ENCODE measurements at places on chromosomes 11 and 22. TPM values are rescaled to one million over a fixed set of nuclear protein-coding genes. Genes with fewer than 3 reads are reported as not detected.

DNA sequence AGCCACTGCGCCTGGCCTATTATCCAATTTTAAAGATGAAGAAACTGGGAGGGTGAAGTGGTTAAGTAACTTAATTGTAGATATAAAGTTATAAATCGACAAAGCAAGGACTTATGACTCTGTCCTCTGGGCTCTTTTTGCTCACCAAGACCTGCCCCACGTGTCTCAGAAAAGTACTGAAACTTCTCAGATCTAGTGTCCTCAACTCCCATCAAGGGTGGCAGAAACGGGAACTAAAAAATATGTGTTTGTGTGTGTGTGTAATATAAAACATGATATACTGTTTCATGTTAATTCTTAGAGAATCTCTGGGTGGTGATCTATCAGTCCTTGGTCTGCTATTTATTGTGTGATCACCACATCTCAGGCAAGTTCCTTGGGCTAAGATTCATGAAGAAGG, 104.9 kb downstream of the GAB2 start:
- no peak for DNase-seq

DNA sequence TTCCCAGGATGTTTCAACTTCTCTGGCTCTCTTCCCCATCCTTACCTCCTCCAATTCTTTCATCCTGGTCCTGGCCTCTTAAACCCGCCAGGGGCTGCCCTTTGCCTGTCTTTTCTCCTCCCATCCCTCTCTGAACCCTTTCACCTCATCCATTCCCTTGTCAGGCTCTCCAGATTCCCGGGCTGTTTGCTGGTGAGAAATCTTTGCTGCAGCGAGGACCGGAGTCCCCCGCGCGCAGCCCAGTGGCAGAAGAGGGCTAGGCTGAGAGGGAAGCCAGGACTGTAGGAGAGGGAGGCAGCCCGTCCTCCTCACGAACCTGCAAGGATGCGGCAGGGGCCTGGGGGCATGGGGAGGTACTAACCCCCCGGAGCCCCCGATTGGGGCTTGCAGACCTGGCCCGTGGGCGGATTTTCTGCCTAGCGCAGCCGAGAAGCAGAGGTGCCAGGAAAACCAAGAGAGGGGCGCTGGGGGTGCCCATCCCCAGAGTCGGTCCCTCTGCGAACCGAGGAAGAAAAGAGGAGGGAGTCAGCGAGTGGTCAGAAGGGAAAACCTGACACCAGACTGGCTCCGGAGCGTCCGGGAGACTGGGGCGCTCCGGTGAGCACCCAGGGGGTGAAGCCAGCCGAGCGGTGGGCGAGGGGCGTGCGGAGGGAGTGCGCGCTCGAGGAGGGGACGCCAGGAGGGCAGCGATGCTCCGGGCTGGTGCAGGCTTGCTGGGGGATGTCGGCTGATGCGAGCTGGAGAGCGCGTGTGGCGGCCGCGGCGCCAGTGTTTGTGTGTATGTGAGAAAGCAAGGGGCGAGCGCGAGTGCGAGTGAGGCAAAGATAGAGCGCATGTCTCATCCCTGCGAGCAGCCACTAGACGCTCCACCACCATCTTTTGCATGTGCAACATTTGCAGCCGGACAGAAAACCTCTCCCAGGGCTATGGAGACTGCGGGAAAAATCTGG, at the start of gene GRIA4:
Gene GRIA4 (plus strand): TSS at position 242 of the 950 bp plus-strand sequence. CDS start 925 bp downstream, outside the sequence.
- no peak for DNase-seq

DNA sequence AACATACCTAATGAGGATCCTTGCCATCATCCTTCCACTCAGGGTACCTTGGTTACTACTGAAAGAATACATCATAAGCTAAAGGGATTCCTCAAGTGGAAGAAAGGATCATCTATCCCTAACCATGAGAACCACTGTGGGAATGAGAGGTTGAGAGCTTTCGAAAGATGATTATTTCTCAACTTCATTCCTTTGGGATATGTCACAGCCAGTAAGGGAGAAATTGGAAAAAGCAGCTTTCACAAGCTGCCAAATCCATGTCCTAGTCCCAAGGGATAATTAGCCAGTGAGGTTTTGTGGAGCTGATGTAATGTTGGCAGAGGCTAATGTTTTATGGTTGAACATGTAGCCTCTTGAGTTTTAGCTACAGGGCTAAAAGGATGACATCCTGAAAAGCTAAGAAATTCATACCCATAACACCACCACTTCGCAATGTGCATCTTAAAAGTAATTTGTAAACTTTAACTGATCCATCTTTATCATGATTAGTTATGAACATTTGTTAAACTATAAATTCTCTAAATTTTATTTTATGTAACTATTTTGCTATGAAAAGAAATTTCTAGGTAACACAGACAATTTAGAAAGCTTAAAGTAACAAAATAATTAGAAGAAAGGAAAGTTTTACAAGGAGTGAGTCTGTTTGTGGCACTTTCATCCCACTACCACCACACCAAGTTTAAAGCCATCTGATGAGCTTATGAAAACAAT, 123.9 kb downstream of the MRTFA start:
- no peak for DNase-seq

- DNase-seq = no peak
Observed at GRCh38 chr11:82505379-82505778, 228.3 kb downstream of the FAM181B start.

DNA sequence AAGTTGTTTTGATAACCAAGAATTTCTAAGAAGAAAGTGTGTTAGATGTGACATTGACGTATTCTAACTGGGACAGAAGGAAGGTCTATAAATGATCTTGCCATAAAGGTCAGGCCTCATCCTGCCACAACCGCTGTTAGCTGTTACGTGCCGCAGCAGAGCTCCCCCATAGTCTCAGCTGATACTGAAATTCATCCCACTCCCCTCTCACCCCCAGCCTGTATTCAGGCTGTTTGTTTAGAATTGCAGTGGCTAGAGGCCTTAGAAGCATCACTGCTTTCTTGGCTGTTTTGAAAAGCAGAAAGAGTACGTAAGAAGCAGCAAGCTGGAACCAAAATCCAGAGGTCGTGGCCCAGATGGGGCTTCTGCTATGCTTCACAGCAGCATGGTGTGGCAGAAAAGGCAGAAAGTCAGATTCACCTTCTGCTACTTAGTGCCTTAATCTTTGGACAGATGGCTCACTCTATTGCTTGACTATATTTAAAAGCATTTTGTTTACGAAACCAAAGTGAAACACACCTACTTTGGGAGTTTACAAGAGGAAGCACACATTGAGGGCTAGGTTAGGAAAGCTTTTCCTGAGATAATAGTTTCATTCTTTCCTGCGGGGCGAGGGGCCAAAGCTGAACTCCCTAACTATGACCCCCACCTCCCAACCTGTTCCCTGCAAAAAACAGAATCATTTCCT, 950 bp upstream of the LAYN start:
- no peak for DNase-seq

SLC5A1 gene
- total RNA-seq = not detected

- DNase-seq = no peak
Observed at GRCh38 chr11:70574725-70575347, 176.5 kb downstream of the CTTN start.

DNA sequence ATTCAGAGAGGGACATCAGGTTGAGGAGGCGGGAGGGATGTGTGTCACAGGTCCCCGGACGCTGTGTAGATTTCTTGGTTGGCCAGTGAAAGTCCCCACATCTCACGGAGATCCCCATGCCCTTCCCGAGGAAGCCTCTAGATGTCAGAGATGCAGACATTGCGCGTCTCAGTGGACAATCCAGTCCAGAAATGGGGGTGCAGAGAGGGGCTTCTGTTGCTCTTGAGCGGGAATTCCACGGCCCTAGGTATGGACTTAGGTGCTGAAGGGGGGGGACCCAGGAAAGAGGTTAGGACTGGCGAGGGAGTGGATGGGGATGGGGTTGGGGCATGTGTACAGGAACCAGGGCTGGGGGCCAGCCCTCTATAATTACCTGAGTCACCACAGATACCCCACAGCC, 7.0 kb downstream of the THY1 start:
- DNase-seq = no peak

DNA sequence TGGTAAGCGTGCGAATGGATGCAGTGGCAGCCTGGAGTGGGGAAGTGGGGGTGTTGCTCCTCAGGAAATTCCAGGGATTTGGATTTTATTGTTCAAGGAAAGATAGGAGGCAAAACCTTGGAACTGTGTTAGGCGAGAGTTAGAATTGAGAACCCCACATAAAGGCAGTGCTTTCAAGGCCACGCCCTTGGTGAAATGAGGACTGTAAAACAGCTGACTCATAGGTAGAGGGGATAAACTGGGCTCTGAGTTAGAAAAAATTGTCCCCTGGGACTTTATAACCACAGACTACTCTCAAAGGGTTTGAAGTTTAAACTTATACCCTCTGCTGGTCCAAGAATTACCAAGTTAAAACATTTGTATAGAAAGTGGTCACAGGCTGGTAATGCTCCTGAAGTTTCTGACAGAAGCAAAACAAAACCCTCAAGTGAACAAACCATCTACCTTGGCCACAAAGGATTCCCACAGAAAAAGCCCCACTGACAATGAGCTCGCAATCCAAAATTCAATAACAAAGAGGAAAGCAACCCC, 250.3 kb upstream of the TBCEL start:
- no peak for DNase-seq

GRCh38 chr11:126739499-126740145, 260.9 kb downstream of the KIRREL3 start:
- DNase-seq = no peak

- no peak for DNase-seq
Observed at GRCh38 chr11:125833016-125833415, at the start of gene PATE4. Gene PATE4 (plus strand): TSS chr11:125833316. CDS start chr11:125833360, 44 bp downstream.

GRCh38 chr22:45305456-45306075, 4.2 kb upstream of the FAM118A start:
- DNase-seq = no peak

AMPD3 gene
- 1.8 TPM for total RNA-seq

DNA sequence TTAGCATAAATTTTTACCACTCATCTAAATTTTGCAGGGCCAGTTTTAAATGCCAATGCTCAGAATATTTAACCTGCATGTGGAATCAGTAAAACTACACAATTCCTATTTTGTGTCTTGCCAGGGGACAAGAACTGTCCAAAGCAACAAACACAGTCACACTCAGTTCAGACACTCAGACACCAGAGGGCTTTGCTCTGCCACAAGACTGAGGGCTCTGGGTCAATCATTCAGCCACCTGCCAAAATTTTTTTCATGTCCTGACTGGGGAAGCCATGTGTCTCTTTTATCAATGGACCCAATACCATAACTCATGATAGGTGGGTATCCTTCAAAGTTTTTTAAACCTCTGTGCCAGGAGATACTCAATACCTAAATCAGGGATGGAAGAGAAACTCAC, 304.0 kb upstream of the ANO3 start:
- no peak for DNase-seq

C22orf15 gene
- total RNA-seq = not detected

GRCh38 chr11:116420770-116421528, 351.8 kb downstream of the BUD13 start:
- no peak for DNase-seq

KRTAP5-11 gene
- total RNA-seq = not detected

GRIK4 gene
- total RNA-seq = 0.98 TPM

SELENOO gene
- total RNA-seq = 66.6 TPM

GRCh38 chr11:126405906-126406305, 50.4 kb downstream of the ST3GAL4 start:
- no peak for DNase-seq

DNA sequence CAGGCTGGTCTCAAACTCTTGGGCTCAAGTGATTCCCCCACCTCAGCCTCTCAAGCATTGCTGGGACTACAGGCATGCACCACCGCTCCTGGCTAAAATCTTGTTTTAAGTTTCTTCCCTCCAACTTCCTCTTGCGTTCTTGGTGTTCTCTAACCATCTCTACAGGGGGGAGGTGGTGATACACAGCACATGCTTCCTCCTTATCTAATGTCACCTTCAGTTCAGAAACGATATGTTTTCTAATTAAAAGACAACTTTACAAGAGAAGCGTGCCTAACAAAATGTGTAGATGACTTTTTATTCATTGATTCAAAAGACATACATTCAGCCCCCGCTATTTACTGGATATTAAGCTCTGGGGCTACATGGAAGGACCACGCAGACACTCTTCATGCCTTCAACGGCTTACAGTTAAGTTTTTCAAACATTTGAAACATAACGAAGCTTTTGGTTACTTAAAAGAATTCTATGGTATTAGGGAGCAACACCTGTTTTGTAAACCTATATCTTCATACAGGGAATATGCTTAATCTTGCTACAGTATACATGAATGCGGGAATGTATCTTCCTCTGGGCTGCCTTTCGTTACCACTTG, 933 bp upstream of the DLAT start:
- no peak for DNase-seq

DNA sequence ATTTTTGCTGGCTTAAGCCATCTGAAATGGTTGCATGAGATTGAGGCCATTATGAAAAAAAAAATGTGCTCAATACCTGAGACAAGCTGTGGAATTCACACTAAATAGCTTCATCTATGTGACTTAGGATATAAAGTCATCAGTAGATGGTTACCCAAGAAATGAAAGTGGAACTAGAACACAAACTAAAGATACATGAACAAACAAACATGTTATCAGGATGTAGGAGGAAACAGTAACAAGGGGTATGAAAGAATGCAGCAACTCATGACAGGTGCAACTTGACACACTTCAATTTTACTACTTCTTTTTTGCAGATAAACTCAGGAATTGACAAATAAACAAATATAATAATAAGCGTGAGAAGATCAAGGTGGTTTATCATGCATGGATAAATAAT, 155.0 kb downstream of the WT1 start:
- DNase-seq = no peak

DNA sequence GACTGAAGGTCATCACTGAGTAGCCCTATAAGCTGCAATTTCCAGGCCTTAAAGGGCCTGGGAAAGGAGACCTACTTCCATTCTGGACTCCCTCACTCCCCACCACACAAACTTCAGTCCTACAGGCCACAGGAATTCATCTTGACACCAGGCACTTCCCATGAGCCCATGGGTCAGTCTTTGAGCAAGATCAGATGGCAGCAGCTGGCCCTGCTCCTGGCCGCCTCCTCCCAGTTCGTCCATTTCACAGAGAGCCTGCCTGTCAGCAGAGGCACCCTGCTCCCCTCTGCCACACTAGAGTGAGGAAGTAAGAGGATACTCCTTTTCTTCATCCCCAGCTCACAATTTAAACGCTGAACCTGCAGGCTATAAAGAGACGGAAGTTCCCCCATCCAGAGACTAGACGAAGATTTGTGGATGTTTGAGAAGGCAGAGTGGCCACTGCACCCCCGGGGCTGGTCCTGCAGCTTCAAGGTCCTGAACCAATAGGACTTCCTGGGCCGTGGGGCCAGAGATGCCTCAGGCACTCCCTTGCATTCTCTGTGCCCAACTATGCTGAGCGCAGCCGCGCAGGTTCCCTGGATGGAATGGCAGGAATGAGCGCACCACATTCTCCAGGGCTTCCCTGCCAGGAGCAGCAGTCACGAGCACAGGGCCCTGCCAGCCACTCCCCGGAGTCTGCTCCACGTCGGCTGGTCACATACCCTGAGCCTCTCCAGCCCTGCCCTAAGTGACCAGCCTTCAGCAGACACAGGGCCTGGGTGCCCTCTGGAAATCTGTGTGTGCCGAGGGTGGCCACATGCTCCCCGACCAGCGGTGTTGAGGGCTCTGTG, 33.5 kb upstream of the BID start:
- no peak for DNase-seq
